Left renal cortex interstitium (tissue), 4 donors: ENCODE measurements at places on chromosomes 16 and 17. TPM values are rescaled to one million over a fixed set of nuclear protein-coding genes. Genes with fewer than 3 reads are reported as not detected.

- no peak for DNase-seq
Measured at GRCh38 chr16:10658943-10659342, 35.8 kb downstream of the TEKT5 start.

DNA sequence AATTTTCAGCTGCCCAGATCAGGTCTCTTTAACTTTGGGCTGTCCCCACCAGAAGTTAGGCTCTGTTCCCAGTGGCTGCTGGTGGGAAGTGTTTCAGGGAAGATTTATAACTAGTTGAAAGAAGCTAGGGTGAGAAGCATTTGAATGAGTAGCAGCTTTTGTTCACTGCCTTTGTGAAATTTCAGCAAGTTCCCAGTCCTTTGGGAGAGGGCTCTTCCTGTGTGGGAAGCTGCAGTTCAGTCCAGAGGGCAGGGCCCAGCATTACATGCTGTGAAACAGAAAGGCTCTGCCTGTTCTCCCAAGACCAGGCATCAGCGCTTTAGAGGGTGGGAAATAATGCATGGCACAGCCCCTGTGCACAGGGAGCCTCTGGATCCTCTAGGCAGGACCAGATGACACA, 17.8 kb downstream of the PROCA1 start:
- no peak for DNase-seq

DNA sequence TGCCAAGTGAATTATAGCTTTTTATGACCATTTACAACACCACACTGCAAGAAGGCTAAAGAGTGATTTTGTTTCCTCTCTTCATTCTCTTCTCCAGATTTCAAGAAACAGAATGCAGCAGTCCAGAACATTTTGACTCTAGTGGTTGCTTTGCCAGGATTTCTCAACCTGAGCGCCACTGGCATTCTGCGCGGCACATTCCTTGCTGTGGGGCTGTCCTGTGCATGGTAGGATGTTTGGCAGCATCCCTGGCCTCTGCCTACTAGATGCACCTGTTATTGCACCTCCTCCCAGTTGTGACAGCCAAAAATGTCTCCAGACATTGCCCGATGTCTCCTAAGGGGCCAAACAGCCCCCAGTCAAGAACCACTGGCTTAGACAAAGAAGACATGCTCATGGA, 25.7 kb upstream of the SLC39A11 start:
- DNase-seq = no peak

GRCh38 chr17:58228679-58229078, 9.6 kb upstream of the MKS1 start:
- no peak for DNase-seq

DNA sequence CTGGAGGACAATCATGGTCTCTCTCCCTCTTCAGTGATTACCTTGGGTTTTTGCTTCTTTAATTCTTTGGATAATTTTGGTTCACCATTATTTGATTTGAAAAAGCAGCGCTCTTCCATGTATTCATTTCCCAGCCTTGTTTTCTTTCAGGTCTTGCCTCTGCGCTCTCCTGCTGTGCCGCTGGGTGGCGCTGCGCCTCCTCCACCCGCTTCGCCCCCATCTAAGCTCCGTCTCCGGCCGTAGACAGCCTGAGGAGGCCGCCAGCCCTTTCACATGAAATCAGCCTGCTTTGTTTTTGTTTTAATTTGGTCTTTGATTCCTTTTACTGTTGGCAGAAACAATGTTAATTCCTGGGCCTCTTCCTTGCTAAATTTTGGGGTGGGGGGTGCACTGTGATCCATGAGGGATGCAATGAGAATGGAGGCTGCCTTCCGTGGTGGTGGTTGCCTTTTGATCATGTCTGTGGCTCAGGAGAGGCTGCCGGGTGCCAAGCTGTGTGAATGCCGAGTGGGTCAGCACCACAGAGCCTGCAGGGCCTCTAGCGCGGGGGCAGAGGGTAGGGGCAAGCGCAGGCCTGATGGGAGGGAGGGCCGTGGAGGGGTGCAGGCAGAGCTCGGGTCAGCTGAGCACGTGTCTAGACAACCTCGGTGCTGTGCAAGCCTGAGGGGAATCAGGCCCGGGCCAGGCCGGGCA, 64.1 kb downstream of the PLD6 start:
- no peak for DNase-seq

DNA sequence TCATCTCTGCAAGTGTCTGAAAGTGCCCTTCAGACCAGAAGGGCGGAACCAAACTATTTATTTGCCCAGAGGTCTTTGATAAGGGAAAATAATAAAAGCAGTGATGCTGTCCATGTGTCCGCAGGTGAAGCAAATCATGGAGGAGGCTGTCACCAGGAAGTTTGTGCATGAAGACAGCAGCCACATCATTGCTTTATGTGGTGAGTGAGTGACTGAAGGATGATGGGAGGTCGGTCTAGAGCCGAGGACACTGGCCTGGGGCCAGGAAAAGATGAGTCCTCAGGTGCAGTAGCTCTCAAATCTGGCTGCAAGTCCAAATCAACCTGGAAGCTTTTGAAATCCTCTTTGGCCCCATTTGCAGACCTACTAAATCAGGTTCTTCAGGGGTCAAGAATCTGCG, 6.1 kb downstream of the SGSM2 start:
- DNase-seq = no peak

GRCh38 chr16:23836404-23837311, 875 bp downstream of the PRKCB start:
- no peak for DNase-seq

GRCh38 chr16:66587881-66588600, 8.8 kb downstream of the CMTM2 start:
- DNase-seq = no peak

- DNase-seq = no peak
Measured at GRCh38 chr17:38900978-38901656, 24.3 kb upstream of the LASP1NB start.

DNA sequence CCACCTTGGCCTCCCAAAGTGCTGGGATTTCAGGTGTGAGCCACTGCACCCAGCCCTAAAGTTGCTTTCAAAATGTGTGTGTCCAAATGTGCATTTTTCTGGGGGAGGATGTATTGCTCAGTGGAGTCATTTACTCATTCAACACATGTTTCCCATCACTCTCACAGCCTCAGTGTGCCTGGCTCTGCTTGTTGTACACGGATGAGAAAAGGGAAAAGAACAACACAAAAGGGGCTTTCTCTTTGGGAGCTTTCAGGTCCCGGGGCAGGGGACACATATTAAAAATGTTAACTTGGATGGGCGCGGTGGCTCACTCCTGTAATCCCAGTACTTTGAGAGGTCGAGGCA, 1.7 kb upstream of the PPL start:
- DNase-seq = no peak

DNA sequence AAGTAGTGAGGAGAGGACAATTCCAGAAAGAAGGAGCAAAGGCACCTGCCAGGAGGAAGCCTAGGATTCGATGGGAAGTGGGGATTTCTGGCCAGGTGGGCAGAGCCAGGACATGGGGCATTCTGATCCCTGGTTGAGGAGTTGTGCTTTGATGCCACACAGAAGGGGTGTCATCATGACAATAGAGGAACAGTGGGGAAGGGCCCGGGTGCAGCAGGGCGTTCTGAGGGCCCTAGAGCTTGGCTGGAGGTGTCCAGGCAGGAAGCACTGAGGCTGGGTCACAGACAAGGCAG, 4.3 kb downstream of the EVPLL start:
- DNase-seq = no peak

- no peak for DNase-seq
Measured at GRCh38 chr16:58435779-58436178, 43.5 kb downstream of the GINS3 start.

- DNase-seq = no peak
Measured at GRCh38 chr16:23403547-23403946, 49.4 kb downstream of the COG7 start.

DNA sequence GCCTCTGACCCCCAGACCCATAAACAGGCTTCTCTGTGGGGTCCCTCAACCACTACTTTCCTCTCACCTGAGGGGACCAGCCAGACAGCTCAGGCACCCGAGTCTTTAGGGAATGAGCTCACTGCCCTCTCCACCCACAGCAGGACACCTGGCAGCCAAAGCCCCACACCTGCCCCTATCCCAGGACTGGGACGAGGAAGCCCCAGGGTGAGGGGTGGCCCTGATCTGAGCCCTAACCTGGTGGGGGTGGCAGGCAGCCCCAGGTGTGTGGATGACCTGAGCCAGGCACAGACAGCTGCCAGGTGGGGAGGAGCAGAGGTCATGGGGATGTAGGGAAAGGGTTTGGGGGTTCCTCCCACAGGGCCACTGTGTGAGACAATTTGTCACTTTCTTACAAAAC, 1.7 kb upstream of the TEX19 start:
- no peak for DNase-seq

DNA sequence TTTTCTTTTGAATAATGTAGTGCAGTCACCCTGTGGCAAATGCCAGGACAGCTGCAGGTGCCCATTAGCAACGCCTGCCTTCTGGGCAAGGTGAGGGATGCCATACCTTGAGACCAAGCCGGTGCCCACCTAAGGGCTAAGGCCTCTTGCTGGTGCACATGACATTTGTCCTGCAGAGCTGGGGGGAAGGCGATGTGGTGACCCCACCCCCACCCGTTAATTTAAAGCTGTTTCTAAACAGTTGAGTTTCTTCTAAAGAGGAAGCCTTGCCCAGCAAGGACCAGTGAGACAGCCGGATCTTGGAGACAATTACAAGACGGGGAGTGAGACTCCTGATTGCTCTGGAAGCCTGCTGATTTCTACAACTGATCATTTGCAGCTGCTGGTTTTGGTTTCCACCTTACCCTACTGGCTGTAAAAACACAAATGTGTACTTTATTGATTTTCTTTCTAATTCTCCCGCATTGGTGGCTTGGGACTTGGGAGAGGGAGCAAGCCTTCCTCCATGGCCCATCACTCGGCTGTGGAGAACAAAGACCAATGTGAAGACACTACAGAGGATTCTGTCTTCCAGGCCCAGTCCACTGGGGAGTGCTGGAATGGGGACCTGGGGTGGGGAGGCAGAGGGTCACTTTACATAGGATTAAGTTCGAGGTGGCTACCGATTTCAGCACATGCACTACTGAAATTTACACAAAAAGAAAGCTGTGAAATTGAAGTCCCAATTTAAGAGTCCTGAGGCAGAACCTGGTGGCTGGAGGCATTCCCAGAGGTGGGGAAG, 2.7 kb downstream of the CDK5R1 start:
- no peak for DNase-seq

DNA sequence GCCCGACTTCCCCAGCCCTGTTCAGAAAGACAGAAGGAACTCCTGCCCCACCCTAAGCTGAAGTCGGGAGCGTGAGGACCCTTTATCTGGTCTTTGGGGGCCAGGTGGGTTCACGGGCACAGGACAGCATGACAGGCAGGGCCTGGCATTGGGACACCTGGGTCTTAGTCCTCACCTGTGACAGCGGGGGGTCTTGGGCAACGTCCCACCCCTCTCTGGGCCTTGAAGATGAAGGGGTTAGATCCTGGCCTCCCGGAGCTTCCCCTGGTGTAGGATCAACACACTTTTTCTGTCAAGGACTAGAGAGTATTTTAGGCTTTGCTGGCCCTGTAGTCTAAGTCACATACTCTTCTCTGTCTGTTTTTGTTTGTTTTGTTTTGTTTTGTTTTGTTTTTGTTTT, 65.1 kb downstream of the JPH3 start:
- no peak for DNase-seq

GRCh38 chr16:16062023-16062937, 112.9 kb downstream of the ABCC1 start:
- no peak for DNase-seq

DNA sequence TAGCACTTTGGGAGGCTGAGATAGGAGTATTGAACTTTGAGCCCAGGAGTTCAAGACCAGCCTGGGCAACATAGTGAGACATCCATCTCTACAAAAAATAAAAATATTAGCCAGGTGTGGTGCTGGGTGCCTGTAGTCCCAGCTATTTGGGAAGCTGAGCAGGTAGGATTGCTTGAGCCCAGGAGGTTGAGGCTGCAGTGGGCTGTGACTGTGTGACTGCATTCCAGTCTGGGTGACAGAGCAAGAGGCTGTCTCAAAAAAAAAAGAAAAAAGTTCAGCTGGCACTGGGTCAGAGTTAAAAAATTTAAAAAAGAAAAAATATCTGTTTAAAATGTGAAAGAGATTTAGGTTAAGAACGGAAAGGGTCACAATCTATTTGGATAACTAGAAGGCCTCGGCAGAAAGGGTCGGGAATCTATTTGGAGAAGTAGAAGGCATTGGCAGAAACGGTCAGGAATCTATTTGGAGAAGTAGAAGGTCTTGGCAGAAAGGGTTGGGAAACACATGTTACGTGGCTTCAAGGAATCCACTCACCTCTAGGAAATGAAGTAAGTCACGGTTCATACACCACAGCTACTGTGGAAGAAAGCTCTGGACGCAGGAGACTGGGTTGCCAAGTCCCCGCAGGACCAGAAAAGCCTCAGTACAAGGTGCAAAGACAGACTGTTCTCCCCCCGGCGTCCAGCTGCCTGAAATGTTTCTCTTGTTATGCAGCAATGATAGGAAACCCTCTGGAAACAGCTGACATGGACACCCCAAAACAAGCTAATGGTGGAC, 25.3 kb downstream of the LMF1 start:
- DNase-seq = no peak

GRCh38 chr16:46839986-46840443, 9.0 kb upstream of the C16orf87 start:
- DNase-seq = no peak

DNA sequence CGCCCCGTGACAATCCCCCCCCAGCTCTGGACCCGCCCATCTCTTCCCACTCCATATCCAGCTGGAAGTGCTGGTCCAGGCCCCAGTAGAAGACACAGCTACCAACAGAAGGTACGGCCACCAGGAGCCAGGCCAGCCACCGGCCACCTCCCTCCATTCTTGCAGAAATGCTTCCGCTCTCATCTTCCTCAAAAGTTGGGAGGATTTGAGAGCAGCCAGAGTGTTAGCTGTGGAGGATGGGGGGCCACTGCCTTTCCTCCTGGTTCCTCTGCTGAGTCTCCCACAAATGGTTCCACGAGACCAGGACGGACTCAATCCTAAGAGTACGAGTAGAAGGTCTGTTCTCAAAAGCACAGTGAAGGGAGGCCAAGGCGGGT, 78.3 kb downstream of the GAS7 start:
- no peak for DNase-seq

DNA sequence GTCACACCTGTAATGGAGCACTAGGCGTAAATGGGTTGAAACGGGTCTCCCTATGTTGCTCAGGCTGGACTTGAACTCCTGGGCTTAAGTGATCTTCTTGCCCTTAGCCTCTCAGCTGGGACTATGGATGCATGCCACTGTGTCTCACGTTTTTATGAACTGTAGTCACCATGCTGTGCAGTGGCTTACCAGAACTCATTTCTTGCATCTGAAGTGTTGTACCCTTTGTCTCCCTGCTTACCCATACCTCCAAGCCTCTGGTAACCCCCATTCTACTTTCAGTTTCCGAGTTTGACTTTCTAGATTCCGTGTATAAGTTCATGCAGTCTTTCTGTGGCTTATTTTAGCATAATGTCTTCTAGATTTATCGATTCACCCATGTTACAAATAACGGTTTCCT, 7.7 kb downstream of the PYCARD start:
- DNase-seq = no peak

GRCh38 chr17:80005360-80006338, 30.0 kb downstream of the TBC1D16 start:
- DNase-seq = no peak

- no peak for DNase-seq
Measured at GRCh38 chr16:77805398-77805797, 17.0 kb downstream of the VAT1L start.

The KRTAP2-1 gene
- polyA plus RNA-seq = not detected

The CDH5 gene
- polyA plus RNA-seq = 56.4 TPM

The ALDH3A2 gene
- 89.6 TPM for polyA plus RNA-seq

The TOP3A gene
- polyA plus RNA-seq = 52.0 TPM

The ZG16 gene
- polyA plus RNA-seq = 0.07 TPM

The YBX2 gene
- polyA plus RNA-seq = 2.5 TPM

The RTN4RL1 gene
- polyA plus RNA-seq = 2.2 TPM

The PHLPP2 gene
- polyA plus RNA-seq = 11.2 TPM

The ZDHHC1 gene
- polyA plus RNA-seq = 19.0 TPM

The EMP2 gene
- 23.1 TPM for polyA plus RNA-seq

The PYDC1 gene
- not detected for polyA plus RNA-seq
